ENCODE measurements at places on chromosomes 16 and 17.

DNA sequence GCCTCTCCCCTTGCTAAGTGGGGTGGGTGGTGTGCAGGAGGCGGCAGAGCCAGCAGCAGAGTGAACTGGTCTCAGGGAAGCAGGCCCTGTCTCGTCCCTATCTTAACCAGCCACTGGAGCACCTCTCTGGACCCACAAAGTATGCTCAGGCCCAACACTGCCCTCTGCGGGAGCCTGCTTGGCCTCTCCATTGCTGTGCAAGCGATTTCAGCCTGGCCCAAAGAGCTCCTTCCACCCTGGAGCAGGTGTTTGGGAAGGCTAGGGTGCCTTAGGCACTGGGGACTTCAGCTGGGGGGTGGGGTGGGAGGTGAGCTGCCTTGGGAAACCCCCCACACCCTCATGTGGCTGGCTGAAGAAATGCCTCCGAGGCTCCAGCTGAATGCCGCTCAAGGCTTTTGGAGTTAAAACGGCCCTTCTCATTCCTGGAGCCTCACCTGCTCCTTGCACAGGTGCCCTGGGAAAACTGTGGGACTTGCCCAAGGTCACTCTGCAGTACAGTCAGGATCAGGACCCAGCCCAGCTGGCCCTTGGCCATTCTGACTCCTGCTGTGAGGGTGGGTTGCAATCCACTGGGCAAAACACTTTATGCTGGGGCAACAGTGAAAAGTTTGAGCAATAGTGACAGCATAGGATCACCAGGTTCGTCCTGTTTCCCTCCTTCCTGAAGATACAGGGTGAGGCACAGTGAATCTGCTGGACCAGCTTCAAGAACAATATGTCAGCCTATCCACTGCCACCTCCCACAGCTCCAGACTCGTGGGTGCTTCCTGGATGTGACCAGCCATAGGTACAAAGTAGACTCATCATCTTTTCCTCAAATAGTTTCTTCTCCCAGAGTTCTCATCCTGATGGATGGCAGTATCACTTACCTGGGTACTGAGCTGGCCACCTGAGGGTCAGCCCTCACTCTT, 5.9 kb upstream of the UBE2O start:
- DNase-seq = no peak

- no peak for DNase-seq
Measured at GRCh38 chr16:85426806-85427205, 186.3 kb upstream of the GSE1 start.

GRCh38 chr16:87160701-87161337, 156.4 kb downstream of the C16orf95 start:
- DNase-seq = no peak

- peak; percentile 56 for DNase-seq
Measured at GRCh38 chr17:76262732-76263344, 2.3 kb upstream of the UBALD2 start.

DNA sequence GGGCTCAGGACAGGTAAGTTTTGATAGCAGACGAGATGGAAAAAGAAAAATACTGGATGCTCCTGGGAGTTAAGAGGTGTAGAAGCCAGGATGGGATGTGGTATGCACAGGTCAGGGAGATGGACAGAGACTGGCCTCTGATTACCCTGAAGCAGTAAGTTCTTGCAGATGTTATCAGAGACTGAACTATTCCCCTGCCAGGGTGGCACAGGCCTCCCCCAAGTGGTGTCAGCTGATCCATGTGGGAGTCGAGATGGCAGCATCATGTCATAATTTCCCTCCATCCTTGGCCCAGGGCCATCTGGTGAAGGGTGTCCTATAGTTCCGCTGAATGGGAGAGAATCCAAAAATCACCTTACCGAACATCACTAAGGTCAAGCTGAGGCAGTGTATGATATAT, 14.1 kb upstream of the NKD1 start:
- peak; percentile 35 for DNase-seq

- DNase-seq = no peak
Measured at GRCh38 chr16:53881371-53881770, 177.4 kb downstream of the FTO start.

DNA sequence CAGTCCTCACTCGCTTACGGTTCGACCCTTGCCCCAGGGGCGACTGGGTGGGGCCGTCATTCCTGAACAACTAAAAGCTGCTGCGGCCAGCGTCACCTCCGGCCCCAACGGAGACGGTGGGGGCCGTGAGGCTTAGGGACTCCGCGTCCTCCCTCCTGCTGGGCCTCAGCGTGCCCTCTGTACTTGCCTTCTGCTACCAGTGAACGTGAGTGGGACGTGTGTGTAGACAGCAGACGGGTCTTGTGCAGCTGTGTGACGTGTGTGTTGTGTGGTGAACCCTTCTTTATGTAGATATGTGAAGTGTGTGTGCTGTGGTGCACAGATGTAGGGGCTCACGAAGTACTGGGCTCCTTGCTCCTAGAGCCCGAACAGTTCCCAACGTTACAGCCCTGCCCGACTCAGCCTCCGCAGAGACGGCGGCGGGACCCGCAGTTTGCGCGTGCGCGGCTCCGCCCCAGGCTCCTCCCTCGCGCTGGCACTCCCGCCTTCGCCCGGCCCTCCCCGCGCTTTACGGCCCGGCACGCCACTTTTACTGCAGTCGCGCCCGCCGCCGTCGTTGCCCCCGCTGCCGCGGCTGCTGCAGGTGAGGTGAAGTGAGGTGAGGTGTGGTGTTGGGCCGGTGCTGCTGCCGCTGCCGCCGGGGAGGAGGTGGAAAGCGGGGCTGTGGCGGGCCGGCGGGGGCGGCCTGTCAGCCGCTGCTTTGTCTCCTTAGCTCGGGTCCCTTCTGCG, at the start of gene PHAF1:
TSS of gene PHAF1 (plus strand) at position 535 of the 729 bp plus-strand sequence. CDS start 235 bp downstream, outside the sequence.
- DNase-seq = peak; percentile 95

DNA sequence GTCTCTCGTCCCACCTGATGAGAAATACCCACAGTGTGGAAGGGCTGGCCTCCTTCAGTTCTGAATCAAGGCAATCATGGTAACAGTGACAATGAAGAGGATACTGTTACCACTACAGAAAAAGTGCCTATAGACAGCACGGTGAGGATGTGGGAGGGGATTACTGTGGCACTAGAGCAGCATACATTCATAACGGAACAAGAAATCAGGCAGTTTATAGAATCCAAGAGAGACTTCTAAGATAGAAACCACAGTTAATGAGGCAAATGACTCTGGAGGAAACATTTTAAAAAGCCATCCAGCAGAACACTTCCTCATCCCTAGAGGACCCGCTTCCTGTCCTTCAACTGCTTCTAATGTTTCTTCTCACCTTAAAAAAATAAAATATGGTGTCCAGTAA, 2.7 kb downstream of the RUSF1 start:
- DNase-seq = no peak

DNA sequence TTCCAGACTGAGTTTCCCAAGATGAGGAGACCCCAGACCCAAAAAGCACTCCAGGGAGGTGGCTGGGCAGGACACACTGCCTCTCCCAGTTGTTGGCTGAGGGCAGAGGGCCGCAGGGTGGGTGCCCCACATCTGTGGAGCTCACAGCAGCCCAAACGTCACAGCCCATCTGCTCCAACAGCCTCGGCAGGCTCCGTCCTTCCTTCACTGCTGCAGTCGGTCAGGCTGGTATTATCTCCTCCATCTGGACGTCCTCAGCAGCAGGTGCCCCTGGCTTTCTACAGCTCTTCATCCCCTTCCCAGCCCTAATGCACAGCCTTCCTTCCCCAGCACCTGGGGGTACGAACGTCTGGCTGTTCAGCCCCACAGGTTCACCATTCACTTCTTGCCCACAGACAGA, 55.2 kb downstream of the PRMT7 start:
- no peak for DNase-seq

GRCh38 chr16:21159281-21159951, 942 bp downstream of the LDAF1 start:
- DNase-seq = peak; percentile 79

GRCh38 chr16:10501016-10501607, 79.3 kb downstream of the EMP2 start:
- DNase-seq = no peak

GRCh38 chr17:2237521-2237921, 66.1 kb downstream of the SMG6 start:
- DNase-seq = peak; percentile 78

- DNase-seq = peak; percentile 86
Measured at GRCh38 chr17:64001763-64002529, 3.8 kb downstream of the PRR29 start.

DNA sequence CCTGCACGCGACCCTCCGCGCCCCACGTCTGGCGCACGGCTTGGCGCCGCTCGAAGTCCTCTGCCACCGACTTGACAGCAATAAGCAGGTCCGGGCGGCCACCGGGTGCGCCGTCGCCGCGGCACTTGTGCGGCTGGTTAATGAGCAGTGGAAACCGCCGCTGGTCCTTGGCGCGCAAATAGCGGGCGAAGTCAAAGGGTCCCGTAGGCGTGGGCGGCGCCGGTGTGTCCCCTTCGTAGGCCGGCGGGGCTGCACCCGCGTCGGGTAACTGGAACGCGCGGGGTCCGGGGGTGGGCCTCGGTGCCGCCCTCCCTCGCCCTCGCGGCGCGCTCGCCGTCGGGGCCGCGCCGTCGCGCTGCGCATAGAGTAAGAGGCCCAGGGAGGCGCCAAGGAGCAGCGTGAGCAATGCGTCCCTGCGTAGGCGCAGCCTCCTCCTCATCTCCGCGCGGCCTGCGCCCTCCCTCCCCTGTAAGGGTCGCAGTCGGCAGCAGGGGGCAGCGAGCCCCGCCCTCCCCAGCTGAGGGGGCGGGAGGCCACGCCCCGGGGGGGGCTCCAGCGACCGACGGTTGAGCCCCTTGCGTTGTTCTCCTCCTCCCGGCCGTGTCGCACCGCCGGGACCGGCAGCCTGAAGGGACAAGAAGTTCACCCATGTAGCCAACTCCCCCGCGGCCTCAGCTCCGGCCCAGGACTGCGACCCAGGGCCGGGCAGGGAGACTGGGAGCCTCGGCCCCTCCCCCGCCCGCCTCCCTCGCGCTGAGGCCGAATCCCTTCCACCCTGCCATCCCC, 558 bp downstream of the B3GNT9 start:
- peak; percentile 74 for DNase-seq

DNA sequence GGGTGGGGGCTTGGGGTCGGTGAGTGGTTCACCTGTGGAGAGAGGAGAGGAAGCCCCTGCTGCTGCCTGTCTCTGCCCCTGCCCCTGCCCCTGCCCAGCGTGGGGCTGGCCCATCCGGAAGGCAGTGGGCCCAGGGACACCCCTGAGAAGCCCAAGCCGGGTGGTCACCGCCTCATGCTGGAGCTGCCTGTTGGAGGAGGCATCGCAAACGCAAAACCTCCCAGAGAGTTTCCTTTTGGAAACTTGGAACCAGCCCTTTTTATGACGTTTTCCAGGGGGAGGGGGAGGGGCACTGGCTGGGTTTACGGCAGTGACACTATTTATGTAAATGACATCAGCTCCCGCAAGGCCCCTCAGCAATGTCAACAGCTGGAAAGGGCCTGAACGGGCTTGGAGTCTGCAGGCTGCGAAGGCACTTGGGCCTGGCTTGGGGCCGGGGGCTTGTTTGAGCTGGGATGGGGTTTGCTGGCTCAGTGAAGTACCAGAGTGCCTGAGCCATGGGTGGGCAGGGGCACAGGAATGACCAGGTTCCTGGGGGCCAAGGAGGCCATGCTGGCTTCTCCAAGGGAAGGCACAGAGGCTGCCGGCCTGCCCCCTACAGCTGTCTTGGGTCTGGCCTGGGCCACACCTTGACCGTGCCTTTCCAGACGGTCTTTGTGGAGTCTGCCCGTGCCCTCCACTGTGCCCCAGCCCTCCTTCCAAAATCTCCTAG, 219.5 kb downstream of the NTN1 start:
- DNase-seq = peak; percentile 87

DNA sequence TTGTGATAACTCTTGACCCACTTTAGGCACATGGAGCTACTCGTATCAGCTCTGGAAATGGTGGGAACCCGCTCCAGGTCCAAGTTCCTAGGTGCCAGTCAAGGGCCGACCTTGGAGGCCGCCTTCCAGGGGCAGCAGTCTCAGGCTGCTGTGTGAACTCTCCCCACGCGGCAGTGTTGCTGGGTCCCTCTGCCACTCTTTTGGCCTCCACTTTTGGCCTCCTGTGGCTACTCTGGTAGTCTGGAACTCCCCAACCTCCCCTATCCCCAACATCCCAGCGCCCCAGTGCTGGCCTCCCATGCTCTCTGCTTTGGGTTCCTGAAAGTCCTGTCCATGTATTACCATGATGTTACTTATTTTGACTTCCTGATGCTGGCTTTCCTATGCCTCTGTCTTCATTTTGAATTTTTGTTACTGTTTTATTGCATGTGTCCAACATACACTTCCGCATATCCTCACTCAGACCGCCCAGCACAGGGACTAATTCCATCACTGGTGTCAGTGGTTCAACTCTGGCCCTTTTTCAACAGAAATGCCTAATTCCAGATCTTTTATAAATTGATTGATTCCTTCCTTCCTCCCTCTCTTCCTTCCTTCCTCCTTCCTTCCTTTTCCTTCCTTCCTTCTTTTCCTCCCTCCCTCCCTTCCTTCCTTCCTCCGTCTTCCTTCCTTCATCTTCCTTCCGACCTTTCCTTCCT, 44.1 kb downstream of the COX4I1 start:
- no peak for DNase-seq

GRCh38 chr17:51322390-51323029, 62.2 kb downstream of the UTP18 start:
- no peak for DNase-seq

DNA sequence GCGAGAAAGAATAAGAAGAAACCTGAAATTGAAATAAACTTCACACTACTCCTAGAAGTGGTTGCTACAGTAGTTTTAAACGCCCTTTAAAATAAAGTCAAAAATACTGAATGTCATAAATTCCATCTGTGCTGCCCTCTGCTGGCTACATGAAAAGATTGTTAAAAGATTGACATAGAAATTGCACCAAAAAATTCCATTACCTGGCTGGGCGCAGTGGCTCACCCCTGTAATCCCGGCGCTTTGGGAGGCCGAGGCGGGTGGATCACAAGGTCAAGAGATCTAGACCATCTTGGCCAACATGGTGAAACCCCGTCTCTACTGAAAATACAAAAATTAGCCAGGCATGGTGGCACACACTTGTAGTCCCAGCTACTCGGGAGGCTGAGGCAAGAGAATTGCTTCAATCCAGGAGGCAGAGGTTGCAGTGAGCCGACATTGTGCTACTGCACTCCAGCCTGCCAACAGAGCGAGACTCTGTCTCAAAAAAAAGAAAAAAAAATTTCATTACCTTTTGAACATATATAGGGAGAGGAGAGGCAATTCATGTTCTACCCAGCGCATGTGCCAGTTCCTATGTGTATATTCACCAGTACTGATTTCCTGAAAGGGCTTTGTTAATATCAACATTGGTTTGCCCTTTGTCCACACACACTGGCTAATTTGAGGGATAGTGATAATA, 36.5 kb downstream of the CYTH1 start:
- no peak for DNase-seq

- DNase-seq = no peak
Measured at GRCh38 chr16:57077714-57078113, 14.7 kb upstream of the CPNE2 start.

- peak; percentile 62 for DNase-seq
Measured at GRCh38 chr17:40557531-40558299, 7.6 kb downstream of the CCR7 start.

GRCh38 chr17:63832455-63832854, 5.0 kb upstream of the FTSJ3 start:
- DNase-seq = no peak

DNA sequence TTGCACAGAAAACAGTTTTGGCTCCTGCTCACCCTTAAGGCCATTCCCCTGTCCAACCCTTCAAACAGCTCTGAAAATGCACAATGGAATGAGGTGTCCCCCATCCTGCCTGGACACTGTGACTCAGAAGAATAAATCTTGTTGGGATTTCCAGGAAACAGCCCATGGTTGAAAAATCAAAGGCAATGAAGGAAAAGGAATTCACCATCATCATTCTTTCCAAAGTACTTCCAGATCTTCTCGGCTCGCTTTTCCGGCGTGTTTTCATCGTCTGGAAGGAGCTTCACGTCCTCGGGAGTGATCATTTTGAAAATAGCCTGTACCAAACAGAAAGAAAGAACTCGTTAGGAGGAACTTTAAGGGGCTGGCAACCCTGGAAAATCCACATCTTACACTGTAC, 4.3 kb downstream of the RCVRN start:
- DNase-seq = peak; percentile 33
